ENCODE measurements at places on chromosomes 16 and 17. TPM values are rescaled to one million over a fixed set of nuclear protein-coding genes. Genes with fewer than 3 reads are reported as not detected.

DNA sequence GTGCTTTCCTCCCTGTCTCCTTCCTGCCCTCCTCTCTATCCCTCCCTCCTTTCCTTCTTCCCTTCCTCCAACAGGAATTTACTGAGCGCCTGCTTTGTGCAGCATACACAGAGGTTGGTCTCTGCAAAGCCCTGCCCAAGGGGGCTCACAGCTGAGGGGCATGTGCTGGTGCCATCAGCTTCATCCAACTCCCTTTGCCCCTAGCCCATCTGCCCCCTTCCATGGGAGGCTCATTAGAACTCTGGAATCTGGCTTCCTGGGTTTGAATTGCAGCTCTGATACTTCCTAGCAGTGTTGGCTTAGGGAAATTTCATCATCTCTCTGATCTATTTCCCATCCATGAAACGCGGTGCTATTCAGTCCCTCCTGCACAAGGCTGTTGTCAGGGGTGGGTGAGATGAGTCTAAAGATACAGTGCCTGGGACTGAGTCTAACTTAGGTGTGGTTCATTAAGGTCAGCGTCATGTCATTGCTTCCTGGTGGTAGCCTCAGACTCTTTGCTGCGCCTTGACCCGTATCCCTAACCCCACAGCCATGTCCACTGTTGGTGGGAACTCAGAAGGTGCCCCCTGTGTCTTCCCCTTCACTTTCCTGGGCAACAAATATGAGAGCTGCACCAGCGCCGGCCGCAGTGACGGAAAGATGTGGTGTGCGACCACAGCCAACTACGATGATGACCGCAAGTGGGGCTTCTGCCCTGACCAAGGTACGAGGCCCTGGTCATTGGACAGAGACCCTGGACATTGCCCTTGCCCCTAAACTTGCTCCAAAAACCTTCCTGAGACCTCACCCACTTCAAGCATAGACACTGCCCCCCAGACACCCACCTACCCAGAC is 10.3 kb downstream of the MMP2 start:
- DNase-seq, result no peak

Gene MYADML2
- not detected for total RNA-seq

Gene TPSAB1
- 12.2 TPM for total RNA-seq

DNA sequence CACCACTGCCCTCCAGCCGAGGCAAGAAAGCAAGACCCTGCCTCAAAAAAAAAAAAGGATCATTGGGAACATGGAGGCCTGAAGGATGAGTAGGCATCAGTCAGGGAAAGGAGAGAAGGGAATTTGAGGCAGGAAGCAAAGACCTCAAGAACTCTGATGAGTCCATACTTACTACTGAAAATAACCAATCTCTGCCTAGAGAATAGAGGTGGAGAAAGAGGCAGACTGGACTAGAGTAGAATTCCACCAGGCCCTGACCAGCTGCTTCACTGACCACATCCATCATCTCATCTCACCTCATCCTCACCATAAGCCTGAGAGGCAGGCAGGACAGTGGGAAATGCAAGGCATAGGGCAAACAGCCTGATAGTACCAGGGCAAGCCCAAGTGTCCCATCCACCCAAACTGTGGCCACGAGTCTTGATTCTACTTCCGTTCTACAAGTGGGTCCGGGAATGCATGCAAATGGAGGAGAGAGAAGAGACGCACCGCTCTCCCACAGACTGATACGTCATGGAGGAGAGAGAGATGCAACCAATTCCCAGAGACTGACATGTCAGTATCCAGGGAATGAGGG is 17.1 kb downstream of the ANKRD11 start:
- DNase-seq, result peak; percentile 51

Gene CHST5
- total RNA-seq, result not detected
